ENCODE measurements at places on chromosomes 5 and 9. TPM values are rescaled to one million over a fixed set of nuclear protein-coding genes. Genes with fewer than 3 reads are reported as not detected.

DNA sequence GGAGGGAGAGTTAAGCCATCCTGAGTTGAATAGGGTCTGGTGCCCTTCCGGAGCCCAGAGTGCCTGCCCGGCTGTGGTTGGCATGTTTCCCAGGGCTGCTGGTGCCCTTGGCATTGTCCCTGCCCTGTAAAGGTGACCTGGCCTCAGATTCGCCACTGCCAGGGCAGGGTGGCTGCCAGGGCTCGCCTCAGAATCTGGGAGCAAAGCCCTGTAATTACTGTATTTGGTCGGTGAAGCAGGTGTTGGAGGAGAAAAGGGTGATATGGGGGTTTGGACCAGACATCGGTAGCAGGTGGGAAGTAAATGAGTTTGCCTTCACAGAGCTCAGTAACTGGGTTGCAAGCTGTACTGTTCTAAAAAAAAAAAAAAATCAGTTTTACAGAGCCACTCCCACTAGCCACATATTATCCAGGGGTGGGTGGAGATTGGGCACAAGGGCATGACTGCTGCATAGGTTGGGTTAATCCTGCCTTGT is 47.6 kb downstream of the RGS3 start:
- no peak for DNase-seq

DNA sequence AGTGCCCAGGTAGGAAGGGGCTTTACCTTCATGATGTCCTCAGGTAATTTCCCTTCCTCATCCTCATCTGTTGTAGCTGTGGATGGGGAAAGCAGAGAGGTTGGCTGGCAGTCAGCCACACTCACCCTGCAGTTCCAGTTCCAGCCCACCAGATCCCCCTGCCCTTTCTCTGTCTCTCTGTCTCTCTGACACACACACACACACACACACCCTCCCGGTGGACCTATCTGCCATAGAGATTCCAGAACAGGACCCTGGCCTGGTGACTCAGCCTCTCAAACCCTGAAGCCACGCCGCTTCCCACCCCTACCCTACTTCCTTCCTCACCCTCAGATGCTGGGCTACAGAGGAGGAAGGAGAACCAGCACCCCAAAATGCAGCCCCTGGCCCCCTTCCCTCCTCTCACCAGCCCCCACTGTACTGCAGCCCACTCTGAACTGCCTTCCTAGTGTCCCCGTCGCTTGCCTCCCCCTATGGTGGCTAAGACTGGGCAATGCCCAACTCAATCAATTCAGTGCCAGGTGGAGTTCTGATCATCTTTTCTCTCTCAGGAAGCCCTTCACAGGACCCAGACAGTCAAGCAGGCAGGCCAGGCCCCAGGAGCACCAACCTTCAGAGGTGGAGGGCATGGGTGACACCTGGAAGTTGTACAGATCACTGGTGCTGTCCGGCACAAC is 4.8 kb downstream of the IRF1 start:
- no peak for DNase-seq

GRCh38 chr9:128001151-128001778 is 20.5 kb upstream of the EEIG1 start:
- no peak for DNase-seq

- peak; percentile 59 for DNase-seq
These were observed 183.3 kb upstream of the PIK3R1 start for GRCh38 chr5:68032216-68032762.

Gene RHOBTB3
- 96.9 TPM for polyA plus RNA-seq

DNA sequence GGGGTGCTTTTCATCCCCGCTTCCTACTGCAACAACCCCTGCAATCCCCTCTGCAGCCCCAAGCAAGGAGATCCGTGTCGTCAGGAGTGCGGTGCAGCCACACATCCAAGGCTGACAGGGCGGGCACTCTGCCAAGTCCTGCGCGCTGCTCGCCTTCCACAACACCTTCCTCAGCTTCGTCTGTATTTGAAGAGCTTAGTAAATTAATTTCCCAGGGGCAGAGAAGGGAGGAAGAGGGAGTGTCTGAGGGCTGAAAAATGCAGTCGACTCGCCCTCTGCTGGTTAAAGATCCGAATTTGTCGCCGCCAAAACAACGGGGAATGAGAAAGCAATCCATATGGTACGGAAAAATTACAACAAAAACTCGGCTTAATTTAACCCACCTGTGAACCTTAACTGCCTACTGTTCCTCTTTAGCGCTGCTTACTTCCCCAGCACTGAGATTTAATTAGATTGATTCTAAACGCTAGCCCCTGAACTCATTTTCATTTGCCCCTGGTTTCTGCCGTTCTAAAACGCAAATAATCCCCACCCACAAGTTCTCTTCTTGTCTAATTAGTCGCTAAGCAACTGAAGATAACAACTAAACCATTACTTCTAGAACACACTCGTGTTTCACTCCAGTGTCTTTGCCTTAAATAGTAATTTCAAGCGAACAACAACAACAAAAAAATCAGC is 10.9 kb upstream of the PCDHB1 start:
- DNase-seq = peak; percentile 10

GRCh38 chr5:43010935-43011315 is 29.2 kb downstream of the ANXA2R start:
- no peak for DNase-seq

DNA sequence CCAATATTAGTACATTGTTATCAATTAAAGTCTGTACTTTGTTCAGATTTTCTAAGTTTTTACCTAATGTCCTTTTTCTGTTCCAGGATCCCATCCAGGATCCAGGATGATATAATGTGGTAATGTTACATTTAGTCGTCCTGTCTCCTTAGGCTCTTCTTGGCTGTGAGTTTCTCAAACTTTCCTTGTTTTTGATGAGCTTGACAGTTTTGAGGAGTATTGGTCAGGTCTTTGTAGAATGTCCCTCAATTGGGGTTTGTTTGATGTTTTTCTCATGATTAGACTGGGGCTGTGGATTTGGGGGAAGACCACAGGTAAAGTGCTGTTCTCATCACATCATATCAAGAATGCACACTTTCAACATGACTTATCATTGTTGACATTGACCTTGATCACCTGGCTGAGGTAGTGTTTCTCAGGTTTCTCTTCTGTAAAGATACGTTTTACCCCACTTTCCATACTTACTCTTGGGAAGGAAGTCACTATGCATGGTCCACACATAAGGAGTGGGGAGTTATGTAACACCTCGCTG is 9.6 kb downstream of the NDFIP1 start:
- no peak for DNase-seq

Gene MACIR
- polyA plus RNA-seq = 13.6 TPM

DNA sequence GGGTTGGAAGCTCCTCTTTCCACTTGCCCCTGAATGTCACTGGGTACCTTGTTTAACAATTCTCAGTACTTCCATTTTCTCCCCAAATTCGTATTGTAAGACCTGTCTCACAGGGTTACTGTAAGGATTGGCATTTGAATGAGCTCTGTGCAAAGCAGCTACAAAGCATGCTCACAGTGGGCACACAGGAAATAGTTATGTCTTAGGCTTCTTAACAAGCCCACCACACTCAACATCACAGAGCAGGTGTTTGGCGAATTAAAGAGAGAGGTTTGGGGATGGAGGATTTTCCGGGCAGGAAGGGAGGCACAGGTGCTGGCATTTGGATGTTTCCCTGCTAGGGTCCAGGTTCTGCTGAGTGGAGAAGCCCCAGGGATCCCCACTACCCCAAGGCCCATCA is 17.0 kb upstream of the LHFPL2 start:
- DNase-seq = no peak

DNA sequence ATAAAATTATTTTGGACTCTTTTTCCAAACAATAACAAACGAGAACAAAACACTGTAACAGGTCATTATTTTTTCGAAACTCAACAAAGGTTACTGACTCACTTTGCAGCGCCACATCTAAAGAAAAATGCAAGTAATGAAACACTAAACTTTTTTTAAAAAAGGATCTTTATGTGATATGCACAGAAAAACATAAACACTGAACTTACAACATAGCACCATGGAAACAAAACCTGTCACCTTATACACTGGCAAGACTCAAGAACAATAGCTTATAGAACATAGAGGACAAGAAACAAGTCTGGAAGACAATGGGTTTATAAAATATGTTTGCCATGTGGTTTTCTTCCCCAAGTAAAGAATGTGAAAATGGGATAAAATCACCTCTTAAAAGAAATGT is 85.2 kb downstream of the AUH start:
- DNase-seq = no peak

DNA sequence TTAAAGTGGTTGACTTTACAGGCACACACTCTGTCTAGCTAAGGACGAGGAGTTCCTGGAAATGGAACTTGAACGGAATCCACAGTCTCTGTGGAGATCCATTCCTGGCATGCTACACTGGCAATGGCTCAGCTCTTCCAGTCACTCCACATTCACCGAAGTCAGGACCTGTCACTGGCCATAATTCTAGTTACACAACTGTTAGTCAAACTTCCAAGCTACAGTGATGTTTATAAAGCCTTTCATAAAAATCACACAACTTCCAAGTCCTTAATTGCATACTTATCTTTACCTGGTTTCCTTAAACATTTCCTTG is 15.7 kb downstream of the CDC14B start:
- DNase-seq = peak; percentile 61

Gene PTPN3
- 2.0 TPM for polyA plus RNA-seq

DNA sequence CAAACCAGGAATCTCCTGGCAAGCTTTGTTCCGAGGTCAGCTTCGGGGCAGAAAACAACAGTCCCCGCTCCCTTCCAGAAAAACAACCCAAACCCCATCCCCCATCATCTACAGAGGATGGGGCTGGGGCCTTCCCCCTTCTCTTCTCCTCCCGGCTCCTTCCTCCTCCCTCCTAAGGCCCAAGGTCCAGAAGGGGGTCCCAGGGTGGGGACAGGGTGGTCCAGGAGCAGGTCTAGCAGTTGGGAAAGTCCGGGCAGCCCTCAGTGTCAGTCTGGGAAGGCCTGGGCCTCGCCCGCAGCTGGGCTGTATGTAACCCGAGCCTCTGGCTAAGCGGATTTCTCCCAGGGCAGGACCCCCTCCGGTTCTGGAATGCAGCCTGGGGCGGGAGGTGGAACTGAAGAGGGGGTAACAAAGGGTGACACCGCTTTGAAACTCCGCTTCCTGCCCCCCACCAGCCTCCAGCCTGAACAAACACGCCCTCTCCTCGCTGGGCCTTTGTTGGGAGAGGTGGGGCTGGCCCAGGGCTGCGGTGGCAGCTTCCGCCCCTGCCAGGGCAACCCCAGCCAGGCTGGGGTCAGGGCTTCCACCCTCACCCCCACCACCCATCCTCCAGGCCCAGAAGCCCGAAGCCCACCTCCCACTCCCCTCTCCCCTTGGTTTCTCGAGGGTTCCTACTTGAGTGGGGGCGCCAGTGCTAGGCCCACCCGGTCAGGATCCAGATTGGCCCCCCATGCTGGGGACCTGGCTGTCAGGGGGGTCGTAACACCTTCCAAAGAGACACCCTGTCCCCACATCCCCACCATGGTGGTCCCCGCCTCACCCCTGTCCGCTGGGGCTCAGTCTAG is 63.5 kb downstream of the C9orf50 start:
- peak; percentile 55 for DNase-seq

- DNase-seq = no peak
These were observed 15.0 kb downstream of the GLIPR2 start for GRCh38 chr9:36151316-36152210.

DNA sequence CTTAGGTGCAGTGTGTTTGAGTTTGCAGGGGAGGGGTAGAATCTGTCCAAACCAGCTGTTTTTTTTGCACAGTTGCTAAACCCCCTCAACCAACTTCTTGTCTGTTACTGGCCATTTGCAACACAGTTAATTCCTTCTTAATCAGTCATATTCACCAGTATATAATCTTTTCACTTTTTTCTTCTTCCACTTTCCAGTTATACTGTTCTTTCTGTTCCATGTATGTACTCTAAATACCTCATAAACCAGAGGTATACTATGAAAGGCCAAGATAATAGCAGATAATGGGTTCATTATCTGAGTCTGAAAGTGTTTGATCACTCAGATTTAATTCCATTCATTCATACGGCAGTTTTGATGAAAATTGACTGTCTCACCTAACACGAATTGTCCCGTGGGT is 11.1 kb downstream of the SMAD5 start:
- DNase-seq = no peak

GRCh38 chr9:95508968-95509850 is 7.6 kb downstream of the PTCH1 start:
- peak; percentile 92 for DNase-seq

GRCh38 chr5:176647030-176647842 is at the start of gene TSPAN17:
TSPAN17 (plus strand) TSS chr5:176647484; CDS start chr5:176647616, 132 bp downstream.
- peak; percentile 100 for DNase-seq

Gene SSBP2
- 63.5 TPM for polyA plus RNA-seq

- no peak for DNase-seq
These were observed 15.1 kb downstream of the GPSM1 start for GRCh38 chr9:136342181-136343120.

- DNase-seq = no peak
These were observed 15.9 kb downstream of the SLC12A7 start for GRCh38 chr5:1095990-1096363.

DNA sequence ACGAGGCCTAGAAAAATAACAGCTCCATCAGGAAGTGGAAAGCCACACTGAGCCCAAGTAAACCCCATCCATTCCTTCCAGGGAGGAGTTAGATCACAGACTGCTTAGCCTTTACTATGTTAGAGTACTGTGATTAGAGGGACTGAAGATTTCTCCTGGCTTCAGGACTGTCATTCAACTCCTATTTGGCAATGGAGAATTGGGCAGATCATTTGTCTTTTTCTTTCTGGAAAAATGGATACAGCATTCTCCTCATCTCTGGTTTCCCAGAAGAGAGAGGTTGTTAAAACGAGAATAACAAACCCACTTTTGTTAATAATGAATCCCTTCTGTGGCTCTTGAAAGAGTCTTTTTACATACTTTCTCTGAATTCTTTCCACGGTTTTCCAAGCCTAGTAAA is 150.4 kb downstream of the GABRB2 start:
- DNase-seq = peak; percentile 54

DNA sequence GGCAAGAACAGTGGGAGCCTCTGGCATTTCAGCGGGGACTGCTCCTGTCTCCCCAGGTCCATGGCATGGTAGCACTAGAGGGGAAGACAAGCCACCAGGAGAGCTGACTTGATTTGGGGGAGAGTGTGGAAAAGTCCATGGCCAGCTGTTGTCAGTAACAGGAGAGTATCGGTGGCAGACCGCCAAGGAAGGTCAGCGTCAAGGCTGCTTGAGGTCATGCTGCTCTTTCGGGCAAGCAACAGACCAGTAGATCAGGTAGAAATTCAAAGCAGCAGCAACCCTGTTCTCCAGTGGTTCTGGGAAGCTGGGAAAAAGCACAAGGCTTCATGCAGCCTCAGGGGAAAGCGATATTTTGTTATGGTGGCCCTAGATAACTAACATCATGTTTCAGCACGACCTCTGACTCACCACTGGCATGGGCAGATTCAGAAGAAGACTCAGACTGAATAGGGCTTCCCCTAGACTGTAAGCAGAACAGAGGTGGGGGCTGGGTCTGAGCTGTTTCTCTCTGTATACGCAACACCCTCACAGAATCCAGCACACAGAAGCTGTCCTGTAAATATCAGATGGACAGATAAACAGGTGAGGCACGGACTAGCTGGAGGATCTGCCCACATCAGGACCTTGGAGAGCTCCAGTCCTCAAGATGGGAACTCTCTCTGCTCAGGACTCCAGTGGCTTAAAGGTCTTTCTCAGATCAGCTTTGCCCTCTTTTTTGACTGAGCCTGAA is 35.2 kb upstream of the PLEKHG4B start:
- peak; percentile 33 for DNase-seq

Gene GCNT1
- 3.5 TPM for polyA plus RNA-seq

- DNase-seq = no peak
These were observed 41.0 kb upstream of the FBN2 start for GRCh38 chr5:128579093-128579492.

Gene NOP16
- polyA plus RNA-seq = 30.3 TPM

All from hindlimb muscle (tissue), 1 donor.